ENCODE measurements at places on chromosomes 16 and 17.
A peak's percentile ranks its signal among the peaks of the same experiment; 100 is the strongest.

- DNase-seq, result no peak
Measured at GRCh38 chr16:89187770-89188392, 12.5 kb downstream of the SLC22A31 start.

GRCh38 chr16:50297301-50298074 lies 31.1 kb downstream of the ADCY7 start:
- DNase-seq, result peak; percentile 19

- DNase-seq, result no peak
Measured at GRCh38 chr16:47374629-47375028, 86.2 kb downstream of the ITFG1 start.

- no peak for DNase-seq
Measured at GRCh38 chr17:48843187-48843900, 12.5 kb downstream of the CALCOCO2 start.

DNA sequence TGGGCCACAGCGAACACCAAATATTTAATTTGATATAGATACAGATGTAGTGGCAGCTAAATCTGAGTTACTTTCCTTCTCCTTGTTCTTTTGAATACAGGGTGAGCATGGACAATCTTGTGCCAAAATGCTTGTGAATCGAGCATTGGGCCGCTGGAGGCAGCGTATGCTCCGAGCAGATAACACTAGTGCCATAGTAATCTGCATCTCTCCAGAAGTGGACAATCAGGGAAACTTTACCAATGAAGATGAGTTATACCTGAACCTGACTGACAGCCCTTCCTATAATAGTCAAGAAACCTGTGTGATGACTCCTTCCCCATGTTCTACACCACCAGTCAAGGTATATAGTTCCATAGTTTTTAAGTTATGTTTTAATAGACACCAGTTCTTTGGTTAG lies 21.2 kb upstream of the BCAS3 start:
- DNase-seq, result no peak

- DNase-seq, result peak; percentile 85
Measured at GRCh38 chr17:48100591-48101011, 677 bp downstream of the CBX1 start.

GRCh38 chr17:61245706-61246135 lies 153.9 kb upstream of the TBX2 start:
- peak; percentile 79 for DNase-seq

GRCh38 chr16:5642011-5642410 lies 544.4 kb upstream of the EEF2KMT start:
- no peak for DNase-seq

DNA sequence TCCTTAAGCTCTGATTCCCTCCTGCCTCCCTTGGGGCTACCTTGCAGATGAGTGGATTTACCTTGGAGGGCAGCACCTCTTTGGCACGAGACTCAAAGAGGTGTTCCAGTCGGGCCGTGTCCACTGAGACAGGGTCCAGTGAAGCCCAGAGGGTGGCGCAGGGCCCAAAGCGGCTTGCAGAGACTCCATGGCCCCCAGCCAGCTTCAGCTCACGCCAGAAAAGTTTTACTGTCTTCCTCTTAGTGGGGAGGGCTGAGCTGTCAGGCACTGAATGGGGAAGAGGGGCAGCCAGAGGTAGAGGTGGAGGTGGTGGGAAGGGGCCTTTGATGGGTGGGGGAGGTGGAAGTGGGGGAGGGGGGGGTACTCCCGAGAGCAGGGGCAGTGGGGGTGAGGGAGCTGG lies 6.7 kb downstream of the TMEM208 start:
- DNase-seq, result no peak

DNA sequence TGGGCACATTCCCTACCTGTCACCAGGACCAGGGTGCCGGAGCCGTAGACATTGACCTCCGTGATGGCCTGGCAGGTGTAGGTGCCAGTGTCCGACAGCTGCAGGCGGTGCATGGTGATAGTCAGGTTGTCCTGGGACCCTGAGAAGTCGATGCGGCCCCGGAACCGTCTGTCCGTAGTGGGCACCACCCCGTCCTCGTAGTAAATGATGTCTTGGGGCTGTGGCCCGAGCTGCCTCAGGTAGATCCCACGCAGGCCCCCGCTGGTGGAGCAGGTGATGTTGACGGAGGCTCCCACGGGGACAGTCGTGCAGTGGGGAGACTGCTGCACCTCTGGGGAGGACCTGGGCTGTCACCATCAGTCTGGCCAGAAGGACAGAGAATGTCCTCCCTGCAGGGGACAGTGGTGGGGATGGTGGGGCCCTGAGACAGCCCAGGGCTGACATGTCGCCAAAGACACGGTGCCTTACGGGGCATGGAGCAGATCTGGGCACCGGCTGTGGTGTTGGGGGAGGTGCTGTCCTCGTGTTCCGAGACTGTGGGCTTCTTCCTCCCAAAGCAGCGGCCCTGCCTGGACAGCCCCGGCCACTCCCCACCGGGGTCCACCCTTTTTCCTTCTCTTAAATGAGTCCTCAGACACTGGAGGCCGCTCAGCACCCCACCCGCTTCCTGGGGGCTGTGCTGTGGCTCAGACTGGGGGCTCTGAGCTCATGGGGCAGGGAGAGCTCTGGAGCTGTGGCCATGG lies 586 bp downstream of the CD7 start:
- DNase-seq, result no peak

DNA sequence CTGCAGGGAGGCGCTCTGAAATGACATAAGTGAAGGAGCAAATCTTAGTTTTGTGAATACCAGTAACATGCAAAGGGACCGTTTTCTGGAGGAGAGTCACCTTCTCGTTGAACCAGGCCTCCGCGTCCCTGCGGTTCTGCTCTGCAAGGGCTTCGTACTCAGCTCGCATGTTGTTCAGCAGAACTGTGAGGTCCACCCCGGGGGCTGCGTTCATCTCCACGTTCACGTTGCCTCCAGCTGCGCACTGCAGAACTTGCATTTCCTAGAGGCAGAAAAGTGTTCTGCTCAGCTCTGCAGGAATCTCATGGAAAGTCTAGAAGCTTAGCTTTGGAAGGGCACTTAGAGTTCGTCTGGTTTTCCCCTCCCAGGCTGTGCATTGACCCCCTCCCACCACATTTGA lies 4.1 kb downstream of the KRT25 start:
- DNase-seq, result no peak

DNA sequence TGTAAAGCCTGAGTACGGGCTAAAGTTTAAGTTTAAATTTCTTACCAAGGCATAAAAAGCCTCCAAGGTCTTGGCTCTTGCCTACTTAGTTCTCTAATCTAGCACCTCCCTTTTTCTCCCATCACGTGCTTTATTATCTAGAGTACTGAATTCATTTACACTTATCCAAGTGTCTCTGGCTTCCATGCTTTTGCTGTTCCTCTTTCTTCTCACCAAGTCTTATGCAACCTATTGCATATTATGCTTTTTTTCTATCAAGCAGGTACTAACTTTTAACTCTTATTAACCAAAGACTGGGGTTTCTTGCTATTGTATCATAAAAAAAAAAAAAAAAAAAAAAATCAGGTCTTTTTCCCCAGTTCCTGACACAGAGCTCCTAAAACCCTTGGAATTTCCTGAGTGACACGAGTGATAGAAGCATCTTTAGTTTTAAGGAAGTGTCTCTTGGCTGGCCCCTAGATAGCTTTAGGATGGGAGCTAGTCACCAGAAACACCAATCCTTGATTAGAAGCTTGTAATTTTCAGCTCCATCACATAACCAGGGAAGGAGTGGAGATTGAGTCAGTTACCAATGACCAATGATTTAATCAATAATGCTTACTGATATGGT lies 44.9 kb downstream of the SSH2 start:
- DNase-seq, result no peak

- DNase-seq, result no peak
Measured at GRCh38 chr16:84761448-84762368, 58.1 kb upstream of the CRISPLD2 start.

- DNase-seq, result no peak
Measured at GRCh38 chr17:17059301-17059890, 17.1 kb downstream of the MPRIP start.
